ENCODE measurements at places on chromosomes 13 and 19.
A peak's percentile ranks its signal among the peaks of the same experiment; 100 is the strongest.

- no peak for DNase-seq
Measured at GRCh38 chr19:39119830-39120229, 5.8 kb upstream of the PAK4 start.

GRCh38 chr13:98368019-98368418 lies 190.9 kb upstream of the RNF113B start:
- no peak for DNase-seq

- peak; percentile 83 for DNase-seq
Measured at GRCh38 chr13:44365008-44365407, 8.6 kb upstream of the SERP2 start.

DNA sequence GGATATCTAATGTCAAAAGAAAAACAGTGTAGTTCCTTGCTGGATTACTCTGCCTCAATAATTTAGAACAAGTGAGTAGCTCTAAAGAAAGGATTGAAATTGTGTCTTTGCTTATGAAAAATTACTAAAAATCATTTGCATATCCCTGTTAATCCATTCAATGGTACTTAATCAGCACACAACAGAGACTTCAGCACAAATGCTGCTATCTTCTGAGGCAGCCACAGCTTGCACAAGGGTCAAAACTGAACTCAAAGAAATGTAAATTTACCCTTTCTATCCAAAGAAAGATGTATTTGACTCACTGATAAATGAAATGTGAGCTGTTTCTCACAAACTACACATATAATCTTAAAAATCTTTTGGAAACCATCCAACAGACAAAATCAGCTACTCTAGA lies 116.2 kb downstream of the LHFPL6 start:
- DNase-seq: no peak

DNA sequence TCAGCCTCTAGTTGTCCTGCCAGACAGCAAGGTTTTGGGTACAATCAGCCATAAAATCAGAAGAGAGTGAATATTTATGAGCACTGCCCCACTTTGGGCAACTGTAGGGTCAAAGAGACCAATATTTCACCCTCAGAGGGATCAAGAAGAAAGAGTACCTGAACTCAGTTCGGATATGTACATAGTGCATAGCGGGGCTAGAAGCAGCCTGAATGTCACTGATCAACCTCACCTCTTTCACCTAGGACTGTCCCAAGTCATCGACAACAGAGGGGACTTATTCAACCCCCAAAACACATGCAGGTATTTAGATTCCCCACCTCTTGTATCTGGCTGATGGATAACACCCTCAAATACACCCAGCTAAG lies 446.9 kb downstream of the COG6 start:
- no peak for DNase-seq

GRCh38 chr19:9705836-9706235 lies 30.9 kb upstream of the ZNF562 start:
- no peak for DNase-seq

DNA sequence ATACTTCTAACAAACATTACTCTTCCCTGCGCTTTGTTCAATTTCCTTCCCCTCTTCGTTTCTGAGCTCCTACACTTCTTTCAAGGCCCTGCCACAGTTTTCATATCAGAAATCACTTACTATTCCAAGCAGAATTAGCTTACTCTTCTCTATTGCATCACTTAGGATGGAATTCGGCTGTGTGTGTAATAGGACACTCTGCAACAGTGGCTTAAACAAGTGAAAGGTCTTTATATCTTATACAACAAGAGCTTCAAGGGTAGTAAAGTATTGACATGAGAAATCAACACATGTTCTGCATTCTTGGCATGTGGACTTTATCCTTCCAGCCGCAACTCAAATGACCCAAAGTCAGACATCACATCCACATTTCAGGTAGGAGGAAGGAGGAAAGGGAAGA lies 279.6 kb downstream of the PCDH20 start:
- DNase-seq: no peak

DNA sequence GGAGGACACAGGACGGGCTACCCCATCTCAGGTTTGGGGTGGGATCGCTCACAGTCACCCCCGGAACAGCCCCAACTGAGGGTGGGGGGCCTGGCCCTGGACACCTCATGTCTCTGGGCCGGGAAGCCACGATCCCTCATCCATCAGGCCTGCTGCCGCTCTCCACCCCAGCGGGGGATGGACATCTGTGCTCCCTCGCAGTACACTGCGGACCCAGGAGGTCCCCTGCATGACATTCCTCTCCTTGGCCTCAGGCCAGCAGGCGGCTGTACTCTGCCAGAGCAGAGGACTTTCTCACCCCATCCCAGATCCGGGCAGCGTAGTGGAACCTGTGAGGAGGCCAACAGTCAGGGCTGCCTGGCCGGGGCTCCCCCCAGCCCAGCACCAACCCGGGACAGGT lies 15.5 kb downstream of the IRGC start:
- no peak for DNase-seq

DNA sequence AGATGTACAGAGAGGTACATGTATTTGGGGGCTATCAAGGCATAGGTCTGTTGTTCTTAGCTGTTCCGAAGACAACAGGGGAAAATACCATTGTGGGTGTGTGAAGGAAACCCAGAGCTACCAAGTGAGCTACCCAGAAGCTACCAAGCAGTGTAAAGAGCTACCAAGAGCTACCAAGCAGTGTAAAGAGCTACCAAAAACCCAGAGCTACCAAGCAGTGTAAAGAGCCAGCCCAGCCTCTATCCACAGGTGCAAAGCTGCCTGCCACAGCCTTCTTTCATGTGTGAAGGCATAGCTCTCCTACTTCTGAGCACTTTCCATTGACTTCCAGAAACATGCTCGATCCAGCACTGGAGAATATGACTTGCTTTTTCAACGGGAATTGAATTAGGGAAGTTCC lies 145.7 kb downstream of the AKAP11 start:
- DNase-seq: no peak

- no peak for DNase-seq
Measured at GRCh38 chr19:9995084-9995483, 15.2 kb downstream of the COL5A3 start.

DNA sequence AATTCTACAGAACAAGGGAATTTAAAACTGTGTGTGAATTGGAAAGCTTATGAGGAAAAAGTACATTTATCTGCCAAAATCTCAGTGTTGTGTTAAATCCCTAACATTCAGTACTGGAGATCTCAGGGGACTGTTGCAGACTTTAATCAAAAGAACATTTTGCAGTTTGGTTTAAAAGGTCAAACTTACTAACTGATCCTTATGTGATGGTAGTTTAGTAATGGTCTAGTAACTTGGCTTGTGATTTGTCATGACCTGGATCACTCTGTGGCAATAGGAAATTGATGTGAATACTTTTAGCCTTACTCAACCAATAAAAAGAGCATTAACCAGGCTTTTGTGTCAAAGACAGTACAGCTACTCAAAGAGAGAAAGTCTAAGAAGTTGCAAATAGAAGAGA lies 862.1 kb upstream of the MIR17HG start:
- DNase-seq: peak; percentile 84

GRCh38 chr19:37872383-37872782 lies 34.0 kb downstream of the WDR87 start:
- DNase-seq: no peak

- DNase-seq: peak; percentile 59
Measured at GRCh38 chr13:113904411-113904810, 40.5 kb upstream of the GAS6 start.

DNA sequence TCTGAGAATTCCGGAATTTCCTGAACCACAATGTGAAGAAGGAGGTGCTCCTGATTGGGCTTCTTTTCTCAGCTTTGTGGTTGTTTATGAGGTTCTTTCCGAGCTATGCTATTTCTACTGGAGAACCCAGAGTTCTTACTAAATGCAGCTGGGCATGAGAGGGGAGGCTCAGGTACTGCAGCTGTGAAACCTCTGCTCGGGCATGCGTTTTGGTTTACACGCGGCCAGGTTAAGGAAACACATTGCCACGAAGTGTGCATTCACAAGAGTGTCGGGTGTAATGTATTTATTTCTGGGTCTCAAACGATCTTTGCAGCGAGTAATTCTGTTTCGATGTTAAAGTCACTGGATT lies 661 bp upstream of the MIR17HG start:
- peak; percentile 17 for DNase-seq

- peak; percentile 33 for DNase-seq
Measured at GRCh38 chr19:16051254-16052025, 24.9 kb upstream of the TPM4 start.

DNA sequence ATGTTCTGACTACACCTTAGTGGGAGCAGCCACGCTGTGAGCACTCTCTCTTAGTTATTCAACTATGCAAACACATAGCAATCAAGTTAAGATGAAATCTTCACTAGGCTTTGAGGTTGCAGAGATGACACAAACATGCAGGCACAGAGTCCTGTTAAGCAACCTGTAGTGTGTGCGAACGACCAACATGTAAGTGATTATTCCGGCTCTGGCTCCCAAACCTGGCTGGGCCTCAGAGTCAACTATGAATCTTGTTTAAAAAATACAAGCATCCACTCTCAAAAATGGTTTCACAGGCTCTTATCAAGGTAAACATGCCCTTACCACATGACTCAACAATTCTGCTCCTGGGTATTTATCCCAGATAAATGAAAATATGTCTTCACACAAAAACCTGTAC lies 91.4 kb downstream of the IRS2 start:
- no peak for DNase-seq

DNA sequence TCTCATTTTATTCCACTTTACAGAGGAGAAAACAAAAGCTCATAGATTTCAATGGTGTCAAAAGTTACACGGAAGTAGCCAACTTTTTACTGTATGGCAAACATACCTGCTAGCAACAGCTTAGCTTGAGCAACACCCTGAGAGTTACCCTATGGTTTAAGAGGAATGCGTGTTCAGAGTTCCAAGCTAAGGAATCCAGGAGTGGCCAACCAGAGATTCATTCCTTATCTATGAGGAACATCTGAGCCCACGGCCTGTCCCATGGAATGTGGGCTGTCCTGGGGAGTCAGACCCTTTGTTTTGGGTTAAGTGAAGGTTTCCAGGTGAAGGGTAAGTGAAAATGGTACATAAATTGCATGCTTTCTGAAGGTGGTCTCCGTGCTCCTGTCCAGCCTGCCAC lies 67.5 kb downstream of the STARD13 start:
- peak; percentile 45 for DNase-seq

- no peak for DNase-seq
Measured at GRCh38 chr19:56838024-56838908, 2.3 kb downstream of the PEG3 start.

DNA sequence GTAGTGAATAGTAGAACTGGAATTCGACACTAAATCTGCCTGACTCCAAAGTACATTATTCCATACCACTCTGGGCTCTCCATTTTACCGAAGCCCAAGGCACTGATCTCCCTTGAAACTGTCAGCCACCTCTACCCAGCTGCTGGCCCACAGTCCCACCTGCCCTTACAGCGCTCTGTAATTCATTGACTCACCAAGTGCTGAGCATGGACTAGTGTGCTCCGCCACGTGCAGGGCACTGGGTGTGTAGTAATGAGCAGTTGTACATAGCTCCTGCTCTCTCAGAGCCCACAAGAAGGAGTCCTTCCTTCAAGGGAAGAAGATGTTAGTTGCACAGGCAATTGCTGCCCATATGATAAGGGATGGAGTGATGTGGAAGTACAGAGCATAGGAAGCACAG lies 76.6 kb upstream of the SIAH3 start:
- no peak for DNase-seq

DNA sequence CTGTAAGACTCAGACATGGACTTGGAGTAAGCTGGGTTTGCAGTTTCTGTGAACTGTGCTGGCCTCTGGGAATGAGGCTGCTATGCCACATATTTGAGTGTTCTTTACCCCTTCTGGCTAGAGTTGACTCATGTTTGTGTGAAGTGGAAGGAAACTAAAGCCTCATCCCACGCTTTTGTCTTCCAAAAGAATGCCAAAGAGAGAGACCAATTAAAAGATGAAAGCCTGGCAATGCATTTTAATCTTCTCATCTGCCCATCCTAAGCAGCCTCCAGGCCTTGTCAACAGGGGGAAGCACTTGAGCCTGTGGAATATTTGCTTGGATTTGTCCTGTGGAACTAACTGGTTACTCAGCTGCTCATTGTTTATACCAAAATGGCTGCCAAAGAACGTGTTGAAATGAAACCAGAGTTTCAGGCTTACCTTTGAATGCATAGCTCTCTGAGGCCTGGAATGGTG lies 49.1 kb downstream of the LMO7 start:
- DNase-seq: peak; percentile 89

- DNase-seq: peak; percentile 73
Measured at GRCh38 chr19:3670796-3671679, 29.2 kb downstream of the PIP5K1C start.

DNA sequence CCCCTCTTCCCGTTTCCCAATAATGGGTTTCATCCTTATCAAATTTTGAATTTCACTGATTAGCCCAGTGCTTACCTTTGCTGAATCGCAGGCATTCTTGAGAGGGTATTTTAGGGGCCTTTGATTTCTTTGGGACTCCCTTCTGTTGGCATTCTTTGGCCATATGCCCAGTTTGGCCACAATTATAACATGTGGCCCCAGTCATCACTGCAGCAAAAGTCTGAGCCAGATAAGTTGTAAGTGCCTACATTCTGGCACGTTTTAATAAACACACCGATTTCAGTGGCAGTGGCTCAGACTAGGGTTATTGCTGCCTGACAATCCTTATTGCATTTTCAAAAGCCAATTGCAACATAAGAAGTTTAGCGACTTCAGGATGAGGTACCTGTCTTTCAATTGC lies 41.4 kb downstream of the ZNF726 start:
- DNase-seq: no peak

GRCh38 chr13:93549326-93550005 lies 322.9 kb downstream of the GPC6 start:
- DNase-seq: no peak

- DNase-seq: no peak
Measured at GRCh38 chr19:1357531-1358109, 26.1 kb upstream of the NDUFS7 start.

DNA sequence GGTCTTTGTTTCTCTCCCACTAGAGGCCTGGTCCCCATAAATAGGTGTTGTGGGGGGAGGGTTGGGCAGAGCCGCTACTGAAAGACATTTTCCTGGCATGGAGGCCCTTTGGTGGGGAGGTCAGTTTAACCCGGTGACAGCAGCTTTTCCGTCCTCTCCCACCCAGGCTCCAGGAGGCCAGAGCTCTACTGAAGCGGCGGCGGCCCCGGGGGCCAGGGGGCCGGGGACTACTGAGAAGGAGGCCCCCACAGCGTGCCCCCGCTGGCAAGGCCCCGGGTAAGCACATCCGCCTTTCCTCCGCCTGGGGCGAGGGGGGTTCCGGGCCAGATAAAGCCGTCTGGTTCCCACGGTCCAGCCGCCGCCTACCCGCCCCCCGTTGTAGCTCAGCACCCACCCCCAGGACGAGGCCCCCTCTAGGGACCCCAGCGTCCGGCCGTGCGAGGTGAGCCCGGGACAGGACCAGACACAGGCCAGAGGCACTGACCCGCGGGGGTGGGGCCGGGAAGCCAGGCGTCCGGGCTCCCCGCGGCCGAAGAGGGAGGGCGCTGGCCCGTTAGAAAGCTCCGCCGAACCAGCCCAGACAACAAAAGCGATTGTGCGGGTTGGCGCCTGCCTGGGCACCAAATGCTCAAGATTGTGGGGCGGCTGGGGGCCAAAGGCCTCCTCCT lies 1.1 kb upstream of the LTBP4 start:
- DNase-seq: no peak

DNA sequence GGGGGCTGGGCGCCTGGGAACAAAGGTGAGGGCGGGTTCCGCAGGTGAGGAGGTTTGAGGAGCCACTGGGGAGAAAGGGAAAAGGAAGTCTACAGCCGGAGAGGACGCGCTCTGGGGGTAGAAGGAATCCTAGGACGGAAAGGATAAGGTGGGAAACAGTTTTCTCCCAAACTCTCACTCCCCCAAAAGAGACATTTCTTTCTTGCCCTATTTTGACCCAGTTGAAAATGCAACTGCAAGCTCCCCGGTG lies 651 bp upstream of the POLR1D start:
- no peak for DNase-seq
